ENCODE measurements at places on chromosomes 5 and 9.

GRCh38 chr5:129664336-129664937 is 83.5 kb upstream of the MINAR2 start:
- no peak for DNase-seq

DNA sequence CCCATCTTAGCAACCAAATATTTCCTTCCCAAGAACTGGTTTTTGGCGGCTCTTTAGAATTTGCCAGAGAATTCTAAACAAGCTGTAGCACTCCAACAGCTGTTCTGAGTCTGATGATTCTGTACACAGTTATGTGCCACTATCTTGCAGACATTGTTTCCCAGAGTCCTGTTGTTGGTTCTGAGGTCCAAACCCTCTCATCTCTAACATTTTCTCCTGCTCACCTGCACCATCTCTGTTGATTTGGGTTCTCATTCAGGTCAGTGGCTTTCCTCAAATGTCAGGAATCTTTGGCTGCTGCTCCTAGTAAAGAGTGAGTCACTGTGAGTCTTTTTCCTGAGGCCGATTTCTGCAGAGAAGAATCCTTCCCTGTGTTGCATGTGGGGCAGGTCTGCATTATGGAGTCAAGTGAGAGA is 50.0 kb downstream of the CAMSAP1 start:
- no peak for DNase-seq

DNA sequence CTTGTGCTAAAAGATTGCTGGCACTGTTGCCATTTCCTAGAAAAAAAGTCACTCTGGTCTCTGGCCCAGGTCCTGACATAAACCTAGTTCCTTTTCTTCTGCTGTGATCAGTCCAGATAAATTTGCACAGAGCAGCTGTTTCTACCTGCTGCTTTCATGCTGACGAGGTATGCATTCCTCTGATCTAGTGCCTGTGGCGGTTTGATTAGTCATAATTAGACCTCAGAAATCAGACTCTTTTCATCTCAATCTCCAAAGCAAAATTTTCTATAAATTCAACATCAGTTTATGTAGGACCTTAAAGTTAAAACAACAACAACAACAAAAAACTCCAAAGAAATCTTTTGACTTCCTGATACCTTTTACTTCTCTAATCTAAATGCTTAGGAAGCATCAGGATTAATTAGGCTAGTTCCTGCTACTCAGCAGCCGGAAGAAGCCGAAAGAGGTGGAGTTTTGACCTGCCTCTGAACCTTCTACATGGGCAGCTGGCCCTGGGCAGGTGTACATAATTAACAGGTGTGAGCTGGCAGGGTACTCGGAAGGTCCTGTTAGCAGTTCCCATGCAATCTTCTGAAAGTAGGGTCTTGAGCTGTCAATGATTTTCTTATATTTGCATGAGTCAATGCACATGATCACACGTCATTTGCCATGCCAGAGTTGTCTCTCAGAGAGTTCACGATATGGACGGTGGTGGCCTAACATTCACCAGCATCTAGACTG is 83.3 kb upstream of the CCDC112 start:
- no peak for DNase-seq

- no peak for DNase-seq
Measured at GRCh38 chr9:29209748-29210291, 1636.5 kb upstream of the C9orf72 start.

DNA sequence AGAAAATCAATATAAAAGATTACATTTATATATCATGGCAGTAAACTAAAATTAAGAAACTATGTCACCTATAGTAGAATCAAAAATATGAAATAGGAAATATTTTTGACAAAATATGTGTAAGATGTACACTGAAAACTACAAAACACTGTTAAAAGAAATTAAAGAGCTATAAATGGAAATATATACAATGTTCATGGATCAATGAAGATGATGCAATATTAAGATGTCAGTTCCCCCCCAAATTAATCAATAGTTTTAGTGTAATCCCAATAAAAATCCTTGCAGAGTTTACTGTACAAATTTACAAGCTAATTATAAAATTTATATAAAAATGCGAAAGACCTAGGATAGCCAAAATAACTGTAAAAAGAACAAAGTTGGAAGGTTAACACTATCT is 173.0 kb upstream of the ADRA1B start:
- DNase-seq = no peak

DNA sequence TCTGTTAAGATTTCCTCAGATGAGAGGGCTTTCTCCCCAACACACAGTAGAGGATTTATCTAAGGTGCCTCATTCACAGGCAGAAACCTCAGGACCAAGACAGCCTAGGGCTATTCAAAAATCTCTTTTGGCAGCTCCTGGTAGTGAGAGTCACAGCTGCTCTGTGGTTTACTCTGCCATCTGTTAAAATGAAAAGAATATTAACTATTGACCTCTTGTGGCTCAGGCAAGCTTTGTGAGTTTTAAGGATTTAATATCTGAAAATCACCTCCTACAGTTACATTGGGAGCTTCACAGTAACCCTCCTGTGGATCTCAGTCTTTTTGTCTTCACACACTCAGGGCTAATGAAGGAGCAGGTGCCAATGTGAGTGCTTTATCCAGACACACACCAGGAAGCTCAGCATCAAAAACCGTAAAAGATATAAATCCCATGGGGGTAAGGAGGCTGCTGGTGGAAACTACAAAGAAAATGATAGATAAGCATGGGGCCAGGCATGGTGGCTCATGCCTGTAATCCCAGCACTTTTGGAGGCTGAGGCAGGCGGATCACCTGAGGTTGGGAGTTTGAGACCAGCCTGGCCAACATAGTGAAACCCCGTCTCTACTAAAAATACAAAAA is 29.7 kb downstream of the PPP1R2B start:
- peak; percentile 36 for DNase-seq

GRCh38 chr9:127130661-127131538 is 8.5 kb upstream of the ANGPTL2 start:
- no peak for DNase-seq

GRCh38 chr5:35771300-35771699 is 85.4 kb upstream of the IL7R start:
- DNase-seq = no peak

GRCh38 chr5:38151878-38152277 is 106.5 kb upstream of the EGFLAM start:
- no peak for DNase-seq

DNA sequence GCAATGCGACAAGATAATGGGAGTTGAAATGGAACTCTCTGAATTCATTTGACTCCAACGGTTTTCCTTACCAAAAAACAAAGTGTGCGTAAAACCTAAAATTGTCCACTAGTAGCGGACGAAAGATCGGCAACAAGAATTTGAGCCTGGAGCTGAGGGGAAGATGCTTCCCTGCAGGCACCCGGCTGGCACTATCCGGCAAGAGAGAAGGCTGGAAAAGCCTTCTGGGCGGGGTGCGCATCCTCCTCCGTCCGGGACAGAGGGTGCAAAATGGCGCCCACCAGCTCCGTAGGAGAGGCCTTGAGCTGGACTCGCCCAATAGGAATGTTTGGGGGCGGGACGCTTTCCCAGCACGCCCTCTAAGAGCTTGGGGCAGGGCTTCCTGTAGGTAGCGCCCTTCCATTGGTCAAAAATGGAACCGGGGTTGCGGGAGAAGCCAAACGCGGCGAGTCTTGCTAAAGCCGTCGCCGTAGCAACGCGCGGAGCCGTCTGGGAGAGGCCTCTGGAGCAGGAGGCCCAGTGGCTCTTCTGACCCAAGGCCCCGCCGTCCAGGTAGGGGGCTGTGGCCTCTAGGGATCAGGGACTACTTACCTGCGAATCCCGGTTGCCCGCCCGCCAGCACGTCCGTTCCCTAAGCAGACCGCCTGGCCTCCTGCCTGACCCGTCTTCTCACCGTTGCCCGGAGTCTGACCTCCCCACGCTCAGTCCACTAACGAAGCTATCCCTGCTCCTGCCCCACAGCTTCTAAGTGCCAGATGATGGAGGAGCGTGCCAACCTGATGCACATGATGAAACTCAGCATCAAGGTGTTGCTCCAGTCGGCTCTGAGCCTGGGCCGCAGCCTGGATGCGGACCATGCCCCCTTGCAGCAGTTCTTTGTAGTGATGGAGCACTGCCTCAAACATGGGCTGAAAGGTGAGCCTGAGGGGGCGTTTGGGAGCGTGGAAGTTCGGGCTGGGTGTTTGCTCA is 9.2 kb downstream of the RUFY1 start:
- DNase-seq = peak; percentile 84

DNA sequence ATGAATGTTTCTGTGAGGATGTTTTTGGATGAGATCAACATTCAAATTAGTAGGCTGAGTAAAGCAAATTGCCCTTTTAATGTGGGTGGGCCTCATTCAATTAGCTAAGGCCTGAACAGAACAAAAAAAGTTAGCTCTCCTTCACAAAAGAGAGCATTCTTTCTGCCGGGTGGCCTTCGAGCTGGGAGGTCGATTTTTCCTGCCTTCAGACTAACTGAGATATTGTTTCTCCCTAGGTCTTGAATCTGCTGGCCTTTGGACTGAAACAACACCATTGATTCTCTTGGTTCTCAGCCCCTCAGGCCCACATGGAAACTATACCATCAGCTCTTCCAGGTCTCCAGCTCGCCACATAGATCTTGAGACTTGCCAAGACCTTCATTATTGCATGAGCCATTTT is 29.1 kb upstream of the FREM1 start:
- no peak for DNase-seq

DNA sequence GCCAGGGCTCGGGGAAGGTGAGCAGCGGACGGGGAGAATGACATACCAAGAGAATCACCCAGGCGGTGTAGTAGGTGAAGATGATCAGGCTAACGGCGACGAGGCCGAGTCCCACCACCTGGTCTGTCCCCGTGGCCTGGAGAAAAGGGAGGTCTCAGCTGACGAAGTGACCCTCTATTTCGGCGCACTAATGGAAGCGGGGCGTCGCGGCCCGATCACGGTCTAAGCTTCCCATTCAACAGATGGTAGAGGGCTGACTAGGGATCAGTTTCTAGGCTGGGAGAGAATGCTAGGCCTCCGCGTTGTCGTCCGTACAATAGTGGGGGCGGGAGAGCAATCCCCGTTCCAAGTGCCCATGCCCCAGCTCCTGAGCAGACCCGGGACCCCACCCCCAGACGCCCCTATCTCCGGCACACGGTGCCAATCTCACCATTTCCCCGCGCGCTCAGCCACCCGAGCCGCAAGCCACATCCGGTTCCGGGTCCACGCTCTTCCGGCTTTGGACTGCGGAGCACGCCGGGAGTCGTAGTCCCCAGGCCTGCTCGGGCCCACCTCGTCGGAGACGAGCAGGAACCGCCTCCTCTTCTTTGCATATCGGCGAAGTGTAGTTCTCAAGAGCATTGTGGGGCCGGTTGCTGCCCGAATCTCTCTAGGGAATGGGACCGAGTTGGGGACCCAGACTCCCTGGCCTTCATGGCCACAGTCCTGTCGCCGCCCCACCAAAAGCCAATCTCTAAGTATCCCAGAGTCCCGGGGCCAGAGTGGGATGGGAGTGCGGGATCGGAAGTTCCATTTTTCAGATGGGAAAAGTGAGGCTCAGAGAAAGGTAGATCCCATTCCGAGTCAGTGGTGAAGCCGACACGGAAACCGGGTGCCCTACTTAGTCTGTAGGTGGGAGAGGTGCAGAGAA is at the start of gene DPM2:
Gene DPM2 (minus strand): TSS at position 467 of the 910 bp plus-strand sequence. CDS start 34 bp downstream, at position 433.
- DNase-seq = peak; percentile 98

GRCh38 chr9:11328326-11328725 is 715.5 kb upstream of the PTPRD start:
- DNase-seq = no peak
